ENCODE measurements at places on chromosomes 2 and 18. TPM values are rescaled to one million over a fixed set of nuclear protein-coding genes. Genes with fewer than 3 reads are reported as not detected.

DNA sequence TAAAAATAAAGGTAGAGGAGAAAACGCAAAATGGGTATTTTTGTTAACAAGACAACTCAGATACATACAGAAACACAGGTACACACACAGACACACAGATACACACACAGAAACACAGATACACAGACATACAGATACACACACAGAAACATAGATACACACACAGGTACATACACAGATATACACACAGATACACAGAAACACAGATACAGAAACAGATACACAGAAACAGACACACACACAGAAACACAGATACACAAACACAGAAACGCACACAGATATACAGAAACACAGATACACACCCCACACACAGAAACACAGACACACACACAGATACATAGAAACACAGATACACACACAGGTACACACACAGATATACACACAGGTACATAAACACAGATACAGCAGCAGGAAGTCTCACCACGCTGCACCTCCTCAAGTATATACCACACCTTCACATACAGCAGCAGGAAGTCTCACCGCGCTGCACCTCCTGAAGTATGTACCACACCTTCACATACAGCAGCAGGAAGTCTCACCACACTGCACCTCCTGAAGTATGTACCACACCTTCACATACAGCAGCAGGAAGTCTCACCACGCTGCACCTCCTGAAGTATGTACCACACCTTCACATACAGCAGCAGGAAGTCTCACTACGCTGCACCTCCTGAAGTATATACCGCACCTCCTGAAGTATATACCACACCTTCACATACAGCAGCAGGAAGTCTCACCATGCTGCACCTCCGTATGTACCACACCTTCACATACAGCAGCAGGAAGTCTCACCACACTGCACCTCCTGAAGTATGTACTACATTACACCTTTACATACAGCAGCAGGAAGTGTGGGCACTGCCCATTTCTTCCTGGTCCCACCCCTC lies 250.5 kb downstream of the HDAC4 start:
- DNase-seq = no peak

DNA sequence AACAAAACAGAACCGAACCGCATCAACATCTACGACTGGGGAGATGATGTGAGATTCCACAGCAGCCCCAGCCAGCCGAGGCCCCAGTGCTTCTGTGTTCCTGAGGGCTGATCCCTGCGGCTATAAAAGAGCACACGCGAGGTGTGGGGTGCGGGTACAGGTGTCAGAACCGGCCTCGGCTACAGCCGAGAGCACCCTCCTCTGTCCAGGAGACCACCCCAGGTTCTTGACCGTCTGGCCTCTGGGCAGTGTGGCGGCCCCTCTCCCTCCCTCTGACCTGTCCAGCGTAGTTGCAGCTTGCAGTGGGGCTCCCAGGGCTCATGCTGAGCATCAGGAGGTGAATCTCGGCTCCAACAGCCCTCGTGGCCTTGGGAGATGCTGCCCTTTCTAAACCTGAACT lies 23.7 kb downstream of the RTP5 start:
- DNase-seq = peak; percentile 5

DNA sequence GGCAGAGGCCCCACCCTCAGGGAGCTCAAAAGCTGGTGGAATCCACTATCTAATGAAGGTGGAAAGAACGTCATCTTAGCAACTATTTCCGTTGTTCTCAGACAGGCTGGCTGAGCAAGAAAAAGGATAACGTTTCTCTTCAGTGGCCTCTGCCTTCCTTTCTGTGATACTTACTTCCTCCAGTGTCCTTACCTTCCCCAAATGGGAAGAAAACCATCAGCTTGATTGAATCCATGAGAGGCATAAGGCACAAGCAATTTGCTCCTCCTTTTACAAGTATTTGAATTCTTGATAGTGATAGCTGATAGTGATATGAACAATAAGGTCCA lies 8.1 kb upstream of the NCOA1 start:
- no peak for DNase-seq

DNA sequence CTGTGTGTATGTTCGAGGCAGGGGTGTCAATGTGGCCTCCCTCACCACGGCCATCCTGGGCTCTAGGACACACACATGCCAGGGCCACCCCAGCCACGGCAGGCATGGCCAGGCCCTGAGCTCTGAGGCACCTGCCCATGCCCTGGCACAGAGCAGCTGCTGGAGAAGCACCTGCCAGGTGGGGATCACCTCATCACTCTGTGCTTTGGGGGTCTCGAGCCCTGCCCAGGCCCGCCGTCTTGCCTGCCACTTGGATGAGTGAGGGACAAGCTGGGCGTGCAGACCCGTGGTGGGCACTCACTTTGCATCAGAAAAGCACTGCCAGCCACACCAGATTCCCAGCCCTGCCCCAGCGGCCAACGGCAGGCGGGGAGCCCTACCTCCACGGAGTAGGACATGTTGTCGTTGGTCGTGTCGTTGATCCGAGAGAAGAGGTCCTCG lies 33.1 kb downstream of the KIF1A start:
- no peak for DNase-seq

Gene MYO5B
- total RNA-seq = 0.49 TPM

Gene KLF7
- 35.8 TPM for total RNA-seq

Gene KCNJ3
- total RNA-seq = not detected

Gene B4GALT6
- total RNA-seq = 3.8 TPM

Gene EPAS1
- 0.47 TPM for total RNA-seq

Measured in activated B cell treated with CpG ODN at 0.5 μM for 24 hours (primary cell).